NCI-H1092 (cell line): ENCODE measurements at places on chromosomes 5 and 9.

- DNase-seq, result peak; percentile 84
Measured at GRCh38 chr5:34854459-34855174, 15.7 kb downstream of the TTC23L start.

GRCh38 chr5:142032150-142032549 lies 19.3 kb upstream of the GNPDA1 start:
- DNase-seq, result no peak

DNA sequence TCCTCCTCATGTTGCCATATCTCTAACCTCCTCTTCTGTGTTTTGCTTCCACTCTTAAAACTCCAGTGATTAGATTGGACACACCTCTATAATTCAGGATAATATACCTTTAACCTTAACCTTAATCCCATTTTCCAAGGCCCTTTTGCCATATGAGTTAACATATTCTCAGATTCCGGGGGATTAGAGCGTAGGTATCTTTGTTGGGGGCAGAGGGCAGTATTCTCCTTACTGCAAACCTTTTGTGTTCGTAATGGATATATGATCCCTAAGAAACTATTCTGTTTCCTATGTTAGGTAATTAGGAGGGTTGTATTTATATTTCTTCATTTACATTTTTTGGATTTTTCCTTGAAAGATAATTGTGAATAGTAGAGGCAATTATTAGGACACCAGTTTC lies 99.5 kb downstream of the VPS13A start:
- no peak for DNase-seq

DNA sequence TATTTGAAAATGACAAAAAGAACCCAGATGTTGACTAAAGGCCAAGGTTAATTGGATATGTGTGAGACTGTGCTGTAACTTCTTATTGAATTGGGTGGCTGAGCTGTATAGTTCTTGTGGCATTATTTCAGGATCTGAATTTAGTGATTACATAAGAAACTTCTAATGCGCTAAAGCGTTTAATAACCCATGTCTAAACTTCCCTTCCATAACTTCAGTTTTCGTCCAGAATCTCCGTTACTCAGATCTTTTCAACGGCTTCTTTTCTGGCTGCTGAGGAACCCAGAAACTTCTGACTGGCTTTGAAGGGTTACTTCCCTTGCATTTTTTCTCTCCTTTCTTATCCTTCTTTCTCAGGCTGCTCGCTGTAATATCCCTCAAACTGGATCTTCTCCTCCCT lies 28.1 kb upstream of the C9orf72 start:
- no peak for DNase-seq

GRCh38 chr9:21554813-21555212 lies 72.7 kb upstream of the IFNE start:
- DNase-seq, result no peak

DNA sequence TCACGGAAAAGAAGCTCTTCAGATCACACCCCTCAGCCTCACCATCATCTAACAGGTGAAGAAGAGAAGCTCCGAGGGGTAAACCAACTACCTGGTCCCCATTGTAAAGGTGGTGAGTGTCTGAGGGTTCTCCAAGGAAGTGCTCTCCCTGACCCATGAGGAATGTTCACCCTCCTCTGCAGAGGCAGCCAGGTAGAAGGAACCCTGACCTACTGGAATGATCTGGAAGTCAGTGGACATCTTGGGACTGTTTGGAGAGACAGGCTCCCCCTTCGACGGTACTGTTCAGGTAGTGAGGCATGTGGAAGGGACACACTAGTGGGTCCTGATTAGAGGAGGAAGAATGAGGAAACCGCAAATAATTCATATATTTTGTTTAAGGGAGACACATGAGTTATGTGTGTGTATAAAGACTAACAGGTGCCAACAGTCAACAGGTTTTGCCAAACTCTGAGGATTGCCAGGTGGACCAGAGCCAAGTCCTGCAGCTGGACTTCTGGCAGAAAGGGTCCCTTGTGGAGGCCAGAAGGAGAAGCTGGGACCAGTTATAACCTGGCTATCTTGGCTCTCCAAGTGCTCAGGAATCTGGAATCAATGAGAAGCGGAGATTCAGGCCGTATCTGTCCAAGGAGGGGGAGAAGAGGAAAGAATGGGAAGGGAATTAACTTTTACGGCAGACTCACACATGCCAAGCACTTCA lies 3.0 kb upstream of the ZBTB34 start:
- peak; percentile 10 for DNase-seq

DNA sequence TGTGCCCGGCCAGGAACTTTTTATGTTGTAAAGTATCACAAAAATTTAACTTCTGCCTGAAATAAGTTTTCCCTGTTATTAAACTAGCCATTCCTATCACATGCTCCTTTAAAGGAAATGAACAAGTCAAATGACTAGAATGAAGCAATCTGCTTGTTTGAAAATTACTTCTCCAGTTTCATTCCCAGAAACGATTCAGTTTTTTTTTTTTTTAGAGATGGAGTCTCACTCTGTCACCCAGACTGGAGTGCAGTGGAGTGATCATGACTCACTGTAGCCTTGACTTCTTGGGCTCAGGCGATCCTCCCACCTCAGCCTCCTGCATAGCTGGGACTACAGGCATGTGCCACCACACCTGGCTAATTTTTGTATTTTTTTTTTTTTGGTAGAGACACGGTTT lies 13.3 kb upstream of the GNG10 start:
- DNase-seq, result no peak
